T-helper 2 cell (primary cell): ENCODE measurements at places on chromosomes 11 and 22.

DNA sequence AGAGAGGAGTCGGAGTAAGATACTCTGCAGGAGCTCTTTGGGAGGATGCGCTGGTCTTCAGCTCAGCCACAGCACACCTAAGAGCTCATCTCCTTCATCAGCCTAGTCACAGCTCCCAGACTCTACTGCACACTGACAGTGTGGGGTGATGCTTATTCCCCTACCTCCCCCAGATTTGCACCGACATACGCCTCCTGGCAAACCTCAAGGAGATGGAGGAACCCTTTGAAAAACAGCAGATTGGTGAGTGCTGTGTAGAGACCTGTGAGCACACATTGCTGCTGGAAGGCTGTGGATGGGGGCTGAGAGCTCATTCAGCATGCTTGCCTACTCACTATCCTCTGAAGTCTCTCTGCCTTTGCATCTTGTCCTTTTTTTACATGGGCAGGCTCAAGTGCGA lies 9.3 kb upstream of the SGSM3 start:
- DNase-seq: no peak

- no peak for DNase-seq
Measured at GRCh38 chr11:40188848-40189247, 1270.6 kb downstream of the LRRC4C start.

GRCh38 chr22:46293577-46294260 lies 3.0 kb upstream of the GTSE1 start:
- no peak for DNase-seq

DNA sequence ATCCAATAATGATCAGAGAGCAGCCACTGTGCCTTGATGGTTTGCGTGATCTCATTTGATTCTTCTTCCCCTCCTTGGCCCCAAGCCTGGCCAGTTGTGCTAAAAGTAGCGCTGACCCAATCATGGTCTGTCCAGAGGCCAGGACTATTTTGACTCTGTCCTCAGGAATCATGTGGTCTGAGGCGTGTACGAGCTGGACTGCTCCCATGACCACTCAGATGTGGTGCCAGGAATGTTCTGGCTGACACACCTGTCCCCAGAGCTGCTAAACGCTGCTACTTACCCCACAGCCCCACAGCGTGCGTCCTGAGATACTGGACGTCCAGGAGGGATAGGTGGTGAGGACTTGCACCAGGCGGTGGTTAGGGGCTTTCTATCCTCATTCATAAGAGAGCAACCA lies 70.5 kb downstream of the FEZ1 start:
- DNase-seq: no peak

GRCh38 chr11:46471943-46472661 lies 80.5 kb upstream of the CHRM4 start:
- no peak for DNase-seq

DNA sequence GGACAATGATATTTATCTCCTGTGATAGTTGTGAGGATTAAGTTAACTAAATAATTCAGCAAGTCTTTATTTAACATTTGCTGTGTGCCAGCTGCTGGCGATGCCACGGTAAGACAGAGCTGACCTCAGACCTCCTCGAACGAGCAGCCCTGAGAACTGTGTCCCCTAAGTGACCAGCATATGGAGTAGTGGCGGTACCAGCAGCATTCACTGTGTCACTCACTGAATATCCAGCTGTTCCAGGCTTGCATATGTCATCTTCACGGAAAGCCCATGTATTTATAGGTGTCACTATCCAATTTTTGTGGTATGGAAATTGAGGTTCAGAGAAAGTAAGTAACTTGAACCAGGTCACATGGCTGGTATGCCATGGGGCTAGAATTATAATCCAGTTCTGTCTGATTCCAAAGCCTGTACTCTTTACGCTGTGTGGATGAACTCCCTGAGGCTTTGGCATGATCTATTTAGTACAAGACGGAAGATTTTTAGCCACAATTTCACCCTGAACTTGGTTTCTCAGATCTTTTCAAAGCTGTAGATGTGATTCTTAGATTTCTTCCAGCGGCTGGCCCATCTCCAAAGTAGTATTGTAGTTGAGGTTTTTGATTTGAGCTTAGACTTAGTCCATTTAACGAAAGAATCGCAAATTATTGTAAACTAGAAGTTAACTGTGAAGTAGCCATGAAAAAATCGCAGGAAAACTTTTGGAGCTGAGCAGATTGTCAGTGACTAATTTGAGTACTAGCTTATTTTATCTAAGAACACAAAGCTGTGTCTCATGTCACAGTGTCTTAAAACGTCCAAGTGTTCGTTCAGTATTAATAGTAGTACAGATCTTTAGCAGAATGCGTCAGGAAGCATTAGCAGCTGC lies 49.4 kb upstream of the MYO18B start:
- DNase-seq: no peak

DNA sequence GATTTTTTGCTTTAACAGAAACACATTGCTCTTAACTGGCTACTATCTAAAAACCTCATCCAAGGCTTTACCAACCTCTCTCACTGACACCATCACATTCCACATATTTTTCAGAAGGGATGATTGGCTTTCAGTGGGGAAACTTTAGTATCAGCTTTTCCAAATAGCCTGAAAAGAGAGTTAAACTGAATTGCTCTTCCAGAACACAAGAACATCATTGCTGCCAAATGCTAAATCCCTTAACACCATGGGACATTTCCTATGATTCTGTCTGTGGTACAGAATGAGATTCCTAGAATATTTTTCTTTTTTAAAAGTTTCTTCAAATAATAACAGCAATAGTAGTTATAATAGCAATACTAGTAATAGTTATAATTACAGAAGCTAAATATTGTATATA lies 45.4 kb downstream of the SOX6 start:
- DNase-seq: no peak

- no peak for DNase-seq
Measured at GRCh38 chr11:100866453-100866852, 179.4 kb downstream of the ARHGAP42 start.

GRCh38 chr22:30806391-30806861 lies 111.8 kb downstream of the OSBP2 start:
- DNase-seq: no peak

DNA sequence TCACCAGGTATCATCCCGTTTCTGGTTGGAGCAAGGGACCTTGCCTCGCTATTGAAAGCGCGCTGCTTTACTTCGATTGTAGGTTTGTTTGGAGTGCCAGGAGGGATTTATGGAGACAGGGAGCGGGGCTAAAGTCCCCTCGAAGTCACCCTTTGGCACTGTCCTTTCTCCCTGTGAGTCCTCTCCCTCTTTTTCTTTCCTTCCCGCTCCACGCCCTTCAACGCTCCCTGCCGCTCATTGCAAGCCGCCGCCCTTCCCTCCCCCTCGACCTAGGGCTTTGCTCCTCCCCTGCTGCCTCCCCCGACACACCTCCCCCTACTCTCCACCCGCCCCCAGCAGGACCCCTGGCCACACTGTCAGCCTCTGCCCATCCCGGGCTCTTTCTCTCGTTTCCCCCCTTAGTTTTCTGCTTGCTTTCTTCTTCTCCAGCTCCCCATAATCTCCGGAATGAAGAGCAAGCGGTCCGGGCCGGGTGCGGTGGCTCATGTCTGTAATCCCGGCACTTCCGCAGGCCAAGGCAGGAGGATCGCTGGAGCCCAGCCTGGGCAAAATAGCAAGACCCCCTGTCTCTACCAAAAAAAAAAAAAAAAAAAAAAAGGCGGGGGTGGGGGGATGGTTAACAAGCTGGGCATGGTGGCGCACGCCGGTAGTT lies 41.0 kb downstream of the AHNAK start:
- no peak for DNase-seq

- DNase-seq: no peak
Measured at GRCh38 chr22:49373801-49374226, 453.9 kb downstream of the BRD1 start.

- no peak for DNase-seq
Measured at GRCh38 chr22:50544746-50545253, 899 bp upstream of the KLHDC7B start.

GRCh38 chr11:79525257-79525656 lies 84.4 kb upstream of the TENM4 start:
- DNase-seq: no peak

DNA sequence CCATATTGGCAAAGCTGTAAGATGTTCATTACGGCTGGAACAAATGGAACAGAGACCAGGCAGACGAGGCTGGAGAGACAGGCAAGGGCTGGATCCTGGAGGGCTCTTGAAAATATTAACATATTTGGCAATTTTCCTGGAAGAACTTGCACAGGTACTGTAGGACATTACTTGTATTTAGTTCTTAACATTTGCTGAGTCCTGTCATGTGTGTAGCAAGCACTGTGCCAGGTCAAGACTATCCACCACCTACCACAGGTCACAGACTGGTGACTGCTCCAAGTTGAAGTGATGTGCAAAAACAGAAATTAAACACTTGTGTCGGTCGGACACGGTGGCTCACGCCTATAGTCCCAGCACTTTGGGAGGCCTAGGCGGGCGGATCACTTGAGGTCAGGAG lies 58.7 kb upstream of the TNRC6B start:
- no peak for DNase-seq

DNA sequence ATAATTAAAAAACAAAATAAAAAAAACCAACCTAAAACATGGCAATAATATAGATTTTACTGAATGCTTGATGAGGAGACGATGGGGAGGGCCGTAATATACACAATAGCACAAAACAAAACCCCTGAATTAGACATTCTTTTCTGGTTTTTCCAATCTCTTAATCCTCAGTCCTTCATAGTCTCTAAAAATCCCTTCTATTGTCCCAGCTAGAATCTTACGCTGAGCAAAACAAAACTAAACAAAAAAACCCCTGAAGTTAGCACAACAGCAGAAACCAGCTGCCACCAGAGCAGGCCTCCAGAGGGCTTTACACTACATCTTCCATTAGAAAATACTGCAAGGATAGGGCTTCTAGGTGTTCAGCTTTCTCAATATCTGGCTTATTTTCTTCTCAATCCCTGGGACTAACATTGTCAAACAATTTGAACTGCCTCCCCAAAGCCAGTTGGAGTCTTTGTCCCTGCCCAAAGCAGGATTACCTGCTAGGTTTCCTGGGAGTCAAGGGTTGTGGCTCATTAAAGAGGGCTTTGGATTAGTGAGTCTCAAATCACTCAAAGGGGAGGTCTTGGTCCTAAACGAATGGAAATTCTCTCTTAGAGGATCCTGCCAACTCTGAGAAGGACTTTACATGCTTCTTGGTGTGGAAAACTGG lies 2.1 kb upstream of the RNF26 start:
- DNase-seq: no peak

GRCh38 chr22:50528682-50529415 lies 963 bp downstream of the TYMP start:
- no peak for DNase-seq

DNA sequence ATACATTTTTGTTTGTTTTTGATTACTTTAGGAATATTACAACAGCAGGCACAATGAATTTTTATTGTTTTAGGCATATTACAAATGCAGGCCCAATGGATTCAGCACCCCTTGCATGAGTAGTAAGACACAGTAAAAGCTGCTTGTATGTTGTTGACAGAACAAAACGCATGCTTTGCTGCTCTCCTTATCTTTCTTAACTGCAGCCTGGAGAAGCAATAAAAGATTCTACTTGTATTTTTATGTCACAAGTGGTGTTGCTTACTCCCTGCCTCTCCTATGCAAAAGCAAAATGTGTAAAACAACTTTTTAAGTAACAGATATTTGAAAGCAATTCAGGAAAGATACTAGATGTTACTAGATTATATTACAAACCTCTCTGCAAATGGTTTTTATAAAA lies 73.9 kb downstream of the TRPC6 start:
- no peak for DNase-seq

GRCh38 chr11:22635689-22636088 lies 10.1 kb upstream of the FANCF start:
- DNase-seq: no peak

DNA sequence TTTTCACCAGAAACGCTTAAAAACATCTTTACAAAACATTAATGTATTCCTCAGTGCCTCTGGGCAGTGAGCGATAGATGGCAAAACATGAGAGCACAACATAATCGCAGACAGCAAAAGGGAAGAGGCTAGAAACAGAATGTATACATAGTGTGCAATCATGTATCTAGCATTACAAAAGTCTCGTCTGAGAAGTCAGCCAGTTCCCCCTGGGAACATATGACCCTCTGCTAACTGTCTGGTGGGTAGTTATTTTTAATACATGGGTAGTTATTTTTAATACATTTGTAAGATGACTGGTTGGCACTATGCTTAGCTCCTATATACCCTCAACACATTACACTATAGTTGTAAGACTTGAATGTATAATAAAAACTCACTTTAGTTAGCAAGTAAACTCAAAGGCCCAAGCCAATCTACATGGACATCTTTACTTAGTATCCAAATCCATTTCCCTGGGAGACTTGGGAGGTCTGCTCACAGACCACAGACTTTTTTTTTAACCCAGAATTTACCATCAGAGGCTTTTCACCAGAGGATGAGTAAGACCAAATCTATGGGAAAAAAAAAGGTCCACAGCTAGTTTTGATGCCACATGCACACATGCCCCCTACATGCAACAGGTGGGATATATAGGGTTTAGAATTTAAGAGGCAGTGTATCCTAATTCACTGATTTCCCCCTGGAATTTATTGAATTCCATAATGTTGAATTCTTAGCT lies 71.7 kb downstream of the AMBRA1 start:
- no peak for DNase-seq

- DNase-seq: no peak
Measured at GRCh38 chr11:18650859-18651557, 16.9 kb upstream of the SPTY2D1 start.

DNA sequence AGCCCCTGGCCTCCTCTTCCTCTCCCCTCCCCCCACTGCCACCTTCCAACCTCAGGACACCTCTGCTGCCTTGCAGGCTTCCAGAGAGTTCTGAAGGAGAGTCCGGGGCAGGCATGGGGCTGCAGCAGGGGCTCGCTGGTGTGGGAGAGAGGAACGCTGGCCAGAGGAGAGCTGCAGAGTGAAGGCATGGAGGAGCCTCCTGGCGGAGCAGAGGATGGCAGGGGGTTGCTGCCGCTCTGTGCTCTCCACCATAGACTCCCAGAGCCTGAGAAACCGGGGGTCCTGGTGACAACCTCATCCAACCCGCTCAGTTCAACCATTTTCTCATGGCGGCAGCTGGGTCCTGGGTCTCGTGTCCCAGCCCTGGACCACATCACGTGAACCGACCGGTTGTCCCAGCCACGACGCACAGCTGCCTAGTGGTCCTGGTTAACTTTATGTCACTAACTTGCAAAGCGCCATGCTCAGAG lies 17.5 kb downstream of the MRGPRG start:
- no peak for DNase-seq

DNA sequence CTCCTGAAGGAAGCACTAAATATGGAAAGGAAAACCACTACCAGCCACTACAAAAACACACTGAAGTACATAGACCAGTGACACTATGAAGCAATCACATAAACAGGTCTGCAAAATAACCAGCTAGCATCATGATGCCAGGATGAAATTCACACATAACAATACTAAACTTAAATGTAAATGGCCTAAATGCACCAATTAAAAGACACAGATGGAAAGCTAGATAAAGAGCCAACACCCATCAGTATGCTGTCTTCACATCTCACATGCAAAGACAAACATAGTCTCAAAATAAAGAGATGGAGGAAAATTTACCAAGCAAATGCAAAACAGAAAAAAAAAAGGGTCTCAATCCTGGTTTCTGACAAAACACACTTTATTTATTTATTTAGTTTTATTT lies 171.7 kb downstream of the TTC28 start:
- DNase-seq: no peak

- DNase-seq: no peak
Measured at GRCh38 chr11:105456950-105457349, 152.9 kb upstream of the GRIA4 start.
